ENCODE measurements at places on chromosomes 4 and X.
A peak's percentile ranks its signal among the peaks of the same experiment; 100 is the strongest.

DNA sequence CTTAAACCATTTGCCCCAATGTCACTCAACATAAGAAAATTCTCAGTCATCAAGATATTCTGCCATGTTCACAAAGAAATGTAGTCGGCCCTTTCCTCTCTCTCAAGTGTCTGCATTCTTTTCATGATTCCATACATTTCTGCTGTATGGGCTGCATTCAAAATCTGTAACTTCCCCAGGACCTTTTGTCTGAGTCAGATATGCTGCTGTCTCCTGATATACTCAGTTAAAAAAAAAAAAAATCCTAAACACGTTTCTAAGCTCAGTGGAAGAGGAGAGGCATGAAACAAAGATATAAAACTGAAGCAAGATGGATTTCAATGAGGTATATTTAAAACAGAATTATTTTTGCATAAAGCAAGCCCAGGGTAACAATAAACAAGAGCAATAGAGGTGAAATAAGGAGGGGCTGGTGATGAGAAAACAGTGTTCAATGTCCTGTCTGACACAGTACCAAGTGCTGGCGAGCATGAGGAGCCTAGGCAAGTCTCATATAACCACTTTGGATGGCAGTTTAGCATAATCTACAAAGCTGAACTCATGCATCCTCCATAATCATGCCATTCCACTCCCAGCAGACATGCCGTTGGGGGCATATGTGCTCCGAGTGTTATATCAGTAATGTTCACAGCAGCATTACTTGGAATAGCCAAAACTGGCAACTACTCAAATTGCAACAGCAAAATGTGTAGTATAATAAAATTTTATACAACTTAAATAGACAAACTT is 76.7 kb downstream of the MANBA start:
- no peak for DNase-seq

DNA sequence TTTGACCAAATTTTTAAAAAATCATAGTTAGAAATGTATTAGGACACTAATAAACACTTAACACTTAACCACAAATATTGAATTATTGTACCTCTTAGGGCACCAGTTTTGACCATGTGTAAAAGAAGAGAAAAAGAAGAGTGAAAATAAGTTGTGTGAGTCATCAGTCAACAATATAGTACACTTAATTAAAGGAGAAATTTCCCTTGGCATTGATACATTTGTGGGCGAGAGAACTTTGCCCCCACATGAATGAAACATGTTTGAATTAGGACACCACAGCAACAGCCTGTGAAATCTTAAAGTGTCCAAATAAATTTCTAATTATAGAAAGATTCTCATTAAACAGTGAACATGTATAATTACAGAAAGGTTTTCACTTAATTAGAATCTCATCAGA is 1292.8 kb upstream of the TENM3 start:
- no peak for DNase-seq

DNA sequence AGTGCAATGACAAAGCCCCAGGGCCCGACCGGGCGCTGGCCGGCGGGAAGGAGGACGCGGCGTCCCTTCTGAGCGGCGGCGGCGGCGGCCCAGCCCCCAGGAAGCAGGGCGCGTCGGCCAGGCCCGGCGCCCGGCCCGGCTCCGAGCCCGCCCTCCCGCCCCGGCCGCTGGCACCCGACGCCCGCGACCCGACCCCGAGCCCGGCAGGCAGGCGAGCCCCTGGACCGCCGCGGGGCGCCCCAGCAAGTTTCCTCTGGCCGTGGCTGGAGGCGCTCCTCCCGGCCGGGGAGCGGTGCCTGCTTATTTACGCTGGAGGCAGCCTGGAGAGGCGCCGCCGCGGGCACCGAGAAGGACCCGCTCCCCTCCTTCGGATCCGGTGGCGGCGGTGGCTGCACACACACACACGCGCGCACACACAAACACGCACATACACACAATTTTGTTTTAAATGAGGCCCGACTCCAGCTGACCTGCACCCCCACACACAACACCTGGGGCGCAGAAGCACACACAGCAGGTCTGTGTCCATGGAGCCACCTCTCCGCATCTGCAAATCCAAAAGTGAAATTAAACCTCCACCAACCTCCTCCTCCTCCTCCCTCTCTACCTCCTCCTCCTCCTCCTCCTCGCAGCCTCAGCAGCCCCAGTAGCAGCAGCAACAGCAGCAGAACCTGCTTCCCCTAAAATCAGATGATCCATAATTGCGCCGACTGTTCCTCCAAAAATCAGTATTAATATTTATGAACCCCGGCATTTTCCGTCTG is 669 bp downstream of the IRF2 start:
- DNase-seq, result peak; percentile 32

GRCh38 chrX:71949844-71950445 is 39.3 kb downstream of the NHSL2 start:
- no peak for DNase-seq

DNA sequence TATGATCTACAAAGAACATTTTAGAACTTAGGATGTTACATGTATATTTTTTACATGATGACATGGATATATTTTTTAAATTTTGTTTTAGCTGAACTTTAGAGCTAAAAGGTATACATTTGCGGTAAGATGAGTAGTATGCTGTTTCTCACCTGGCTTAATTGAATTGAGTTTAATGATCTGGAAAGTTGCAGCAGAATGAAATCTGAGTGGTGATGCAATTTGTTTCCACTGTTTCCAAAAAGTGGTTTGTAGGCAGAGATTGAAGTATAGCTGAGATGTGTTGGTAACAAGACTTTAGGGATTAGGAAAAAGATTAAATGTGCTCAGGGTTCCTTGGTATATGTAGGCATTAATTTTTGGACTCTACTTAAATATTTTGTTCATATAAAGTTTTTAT is 68.1 kb downstream of the HPF1 start:
- DNase-seq, result no peak

DNA sequence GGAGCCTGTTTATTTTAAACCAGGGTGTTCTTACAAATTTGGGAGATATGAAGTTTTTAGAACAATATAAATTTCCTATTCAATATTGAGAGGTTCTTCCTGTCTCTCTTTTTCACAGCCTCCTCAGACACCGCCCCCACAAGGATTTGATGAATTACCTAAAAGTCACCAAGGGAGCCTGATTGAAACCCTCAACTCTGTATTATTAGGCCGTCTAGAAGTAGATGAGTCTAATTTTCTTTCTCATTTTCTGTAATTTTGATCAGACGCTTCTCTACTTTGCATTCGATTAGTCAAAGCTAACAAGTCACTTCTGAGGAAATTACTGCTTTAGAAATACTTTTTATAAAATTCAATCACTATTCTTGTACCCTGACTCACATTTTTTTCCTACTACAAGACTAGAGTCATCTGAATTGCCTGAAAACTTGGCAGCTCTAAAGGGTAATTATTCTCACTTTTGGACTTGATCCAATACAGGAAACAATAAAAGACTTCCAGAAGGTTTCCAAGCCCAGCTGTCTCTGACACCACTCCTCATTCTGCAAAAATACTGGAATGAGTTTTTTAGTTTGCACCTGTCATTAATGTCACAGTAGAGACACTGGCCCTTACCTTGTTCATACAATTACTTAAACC is 111.2 kb downstream of the ELOVL6 start:
- peak; percentile 93 for DNase-seq

DNA sequence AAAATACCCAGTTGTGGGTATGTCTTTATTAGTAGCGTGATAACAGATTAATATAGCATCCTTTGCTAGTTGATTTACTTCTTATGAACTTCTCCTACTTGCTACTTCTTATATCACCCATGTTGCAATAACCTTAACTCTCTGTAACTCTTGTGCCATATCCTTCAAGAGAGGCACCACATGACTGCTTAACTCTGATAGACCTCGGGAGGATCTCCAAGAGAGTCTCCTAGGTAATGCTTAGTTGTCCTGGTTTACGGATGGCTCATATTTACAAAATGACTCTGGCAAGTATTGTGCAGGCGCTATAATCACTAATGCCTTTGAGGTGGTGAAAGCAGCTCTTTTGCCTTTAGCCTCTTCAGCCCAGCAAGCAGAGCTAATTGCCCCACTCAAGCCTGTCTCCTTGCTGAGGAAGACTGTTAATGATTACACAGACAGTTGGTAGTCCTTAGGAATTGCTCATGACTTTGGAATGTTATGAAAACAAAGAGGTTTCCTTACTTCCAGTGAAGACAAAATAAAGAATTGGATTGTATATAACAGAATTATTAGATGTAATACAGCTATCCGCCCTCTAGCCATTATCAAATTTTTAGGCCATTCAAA is 1305.8 kb downstream of the PCDH7 start:
- peak; percentile 45 for DNase-seq

DNA sequence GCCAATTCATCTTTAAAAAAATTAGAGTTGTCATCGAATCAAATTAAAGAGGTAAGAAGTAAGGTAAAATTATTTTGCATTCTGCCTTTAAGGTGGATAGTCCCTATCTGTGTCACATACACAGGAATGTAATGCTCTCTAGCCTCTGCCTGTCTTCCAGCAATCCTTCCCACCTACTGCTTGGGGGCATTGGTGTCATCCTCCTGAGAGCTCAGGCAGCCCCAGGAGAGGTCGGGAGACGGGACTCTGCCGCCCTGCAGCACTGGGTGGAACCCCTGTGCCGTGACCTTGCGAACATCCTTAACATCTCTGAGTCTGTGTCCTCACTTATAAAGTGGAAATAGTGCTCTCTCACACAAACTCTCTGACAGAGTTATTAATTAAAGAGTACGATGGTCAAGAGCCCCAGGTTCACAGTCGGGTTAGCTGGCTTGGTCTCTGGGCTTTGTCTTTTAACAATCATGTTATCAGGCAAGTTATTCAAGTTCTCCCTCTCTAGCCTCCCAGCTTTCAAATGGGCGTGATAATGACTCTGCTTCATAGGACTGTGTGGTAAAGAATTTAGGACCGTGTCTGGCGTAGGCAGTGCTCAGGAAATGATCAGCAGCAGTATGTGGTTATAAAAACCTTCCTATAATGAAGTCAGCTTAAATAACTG is 10.2 kb downstream of the TLR3 start:
- DNase-seq, result no peak

DNA sequence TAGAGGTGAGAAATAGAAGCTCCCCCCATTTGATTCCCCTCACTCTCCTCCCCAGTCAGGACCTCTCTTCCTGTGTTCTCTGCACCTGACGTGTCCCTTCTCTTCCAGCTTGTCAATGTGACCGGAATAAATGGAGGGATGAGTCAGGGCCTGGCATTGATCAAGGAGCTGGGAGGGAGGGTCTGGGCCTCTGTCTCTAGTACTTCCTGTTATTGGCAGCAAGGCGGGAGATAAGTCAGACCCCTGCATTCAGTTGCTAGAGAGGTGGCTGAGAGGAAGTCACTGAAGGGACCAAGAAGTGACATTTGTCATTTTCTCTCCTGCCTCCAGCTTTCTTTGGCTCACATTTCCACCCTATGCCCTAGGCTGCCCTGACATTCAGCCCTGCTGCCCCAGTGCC is 35.1 kb upstream of the ZNF41 start:
- no peak for DNase-seq

GRCh38 chrX:135512508-135513129 is 7.8 kb upstream of the INTS6L start:
- no peak for DNase-seq

GRCh38 chrX:112457788-112458187 is 221.9 kb downstream of the LHFPL1 start:
- no peak for DNase-seq

GRCh38 chr4:75302648-75303047 is 211.6 kb downstream of the RCHY1 start:
- no peak for DNase-seq

DNA sequence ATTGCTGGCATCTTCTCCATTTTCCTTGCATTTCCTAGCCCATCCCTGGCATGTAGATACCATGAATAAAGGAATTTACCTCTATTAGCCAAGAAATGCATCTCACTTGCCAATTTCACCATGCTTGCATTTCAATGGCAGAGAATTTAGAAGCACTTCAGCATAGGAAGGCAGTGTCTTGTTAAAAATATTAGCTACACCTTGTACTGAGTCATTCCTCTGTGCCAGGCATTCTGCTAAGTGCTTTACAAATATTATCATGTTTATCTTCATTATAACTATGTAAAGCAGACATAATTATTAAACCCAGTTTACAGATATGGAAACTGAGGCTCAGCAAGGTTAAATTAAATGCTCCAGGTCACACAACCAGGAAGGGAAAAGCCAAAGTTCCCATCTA is 138.2 kb downstream of the NPNT start:
- DNase-seq, result no peak

- no peak for DNase-seq
These were observed 75.8 kb downstream of the EVC2 start for GRCh38 chr4:5632571-5632970.

DNA sequence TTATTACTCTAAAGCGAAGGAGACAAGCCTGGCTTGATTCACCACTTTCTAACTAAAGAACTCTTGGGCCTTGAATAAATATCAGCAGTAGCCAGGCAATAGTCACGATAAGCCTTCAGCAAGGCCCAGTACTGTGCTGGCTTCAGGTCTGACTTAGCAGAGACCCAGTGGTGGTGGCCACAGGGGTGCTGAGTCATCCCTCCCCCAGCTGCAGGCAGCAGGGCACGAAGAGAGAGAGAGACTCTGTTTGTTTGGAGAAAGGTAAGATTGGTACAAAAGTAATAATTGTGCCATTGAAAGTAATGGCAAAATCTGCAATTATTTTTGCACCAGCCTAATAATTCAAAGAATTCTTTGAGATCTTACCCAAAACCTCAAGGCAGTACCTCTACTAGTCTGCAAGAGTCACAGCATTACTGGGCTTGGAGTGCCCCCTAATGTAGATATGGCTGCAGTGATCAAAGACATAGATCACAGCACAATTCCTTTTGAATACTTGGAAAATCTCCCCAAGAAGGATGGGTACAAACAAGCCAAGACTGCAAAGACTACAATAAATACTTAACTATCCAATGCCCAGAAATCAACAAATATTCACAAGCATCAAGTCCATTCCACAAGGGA is 159.5 kb upstream of the USP38 start:
- DNase-seq, result peak; percentile 53

DNA sequence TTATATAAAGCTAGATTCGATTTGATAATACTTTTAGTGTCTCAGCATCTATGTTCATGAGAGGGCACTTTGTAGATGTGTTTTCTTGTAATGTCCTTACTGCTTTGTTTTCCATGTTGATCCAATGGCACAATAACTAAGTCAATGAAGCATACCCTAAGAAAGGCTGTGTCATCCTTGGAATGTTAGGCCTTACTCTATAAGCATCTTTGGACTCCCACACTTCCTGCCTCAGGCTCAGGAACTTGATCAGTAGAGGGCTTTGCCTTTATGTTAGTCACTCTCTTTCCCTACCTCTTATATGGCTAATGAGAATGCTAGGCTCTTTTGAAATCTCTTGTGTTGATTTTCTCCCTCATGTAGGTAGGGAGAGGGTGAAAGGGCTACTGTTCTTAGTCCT is 33.2 kb upstream of the EDA2R start:
- DNase-seq, result no peak

DNA sequence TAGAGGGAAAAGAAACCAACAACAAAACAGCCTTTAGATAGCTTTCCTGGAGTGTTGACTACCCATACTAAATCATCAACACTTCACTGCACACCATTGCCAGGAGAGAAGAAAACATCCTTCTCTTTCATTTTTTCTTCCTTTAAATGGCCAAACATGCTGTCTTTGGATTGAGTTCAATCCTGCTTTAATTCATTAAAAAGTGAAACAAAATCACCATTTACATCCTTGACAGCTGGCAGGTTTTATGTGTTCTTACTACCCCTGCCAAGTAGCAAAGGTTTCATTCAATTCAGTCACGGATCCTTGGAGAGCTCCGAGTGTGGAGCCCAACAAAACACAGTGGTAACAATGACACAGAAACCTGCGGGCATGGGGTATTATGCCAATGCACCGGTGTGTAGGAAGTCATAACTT is 568.3 kb downstream of the ANKRD50 start:
- DNase-seq, result peak; percentile 77

All from astrocyte (in vitro differentiated cells and primary cell).